ENCODE measurements at places on chromosomes 1 and 21.

GRCh38 chr1:12479311-12479710, 138.7 kb downstream of the DHRS3 start:
- DNase-seq, result no peak

DNA sequence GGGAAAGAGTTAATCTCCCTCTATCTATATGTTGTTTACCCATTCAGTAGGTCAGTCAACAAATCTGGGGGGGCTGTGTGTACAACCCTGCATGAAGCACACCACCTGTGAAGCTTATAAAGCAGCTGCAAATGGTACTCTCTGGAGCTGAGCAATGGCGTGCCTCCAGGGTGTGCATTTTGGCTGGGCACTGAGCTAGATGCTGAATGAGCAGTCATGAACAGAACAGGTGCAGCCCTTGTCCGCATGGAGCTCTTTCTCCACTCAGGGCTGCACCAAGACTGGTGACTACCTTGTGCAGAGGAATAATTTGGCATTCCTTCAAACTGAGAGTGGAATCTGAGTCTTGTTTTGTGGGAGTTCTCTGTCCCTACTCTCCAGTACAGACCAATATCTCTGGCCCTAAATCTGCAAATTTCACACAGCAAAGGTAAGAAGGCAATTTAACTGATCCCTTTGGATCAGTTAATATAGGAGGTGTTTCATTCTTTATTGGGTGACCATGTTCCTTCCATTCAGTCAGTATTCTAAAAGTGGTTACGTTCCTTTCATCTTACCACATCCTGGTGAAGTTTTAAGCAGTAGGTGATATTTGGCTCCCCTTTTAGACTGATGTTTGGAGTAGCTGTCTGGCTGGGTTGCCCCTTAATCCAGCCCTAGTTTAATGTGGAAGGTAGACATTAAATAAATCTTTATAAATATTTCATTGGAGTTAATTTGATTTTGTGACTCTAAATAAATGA, 76.0 kb downstream of the GPR88 start:
- no peak for DNase-seq

DNA sequence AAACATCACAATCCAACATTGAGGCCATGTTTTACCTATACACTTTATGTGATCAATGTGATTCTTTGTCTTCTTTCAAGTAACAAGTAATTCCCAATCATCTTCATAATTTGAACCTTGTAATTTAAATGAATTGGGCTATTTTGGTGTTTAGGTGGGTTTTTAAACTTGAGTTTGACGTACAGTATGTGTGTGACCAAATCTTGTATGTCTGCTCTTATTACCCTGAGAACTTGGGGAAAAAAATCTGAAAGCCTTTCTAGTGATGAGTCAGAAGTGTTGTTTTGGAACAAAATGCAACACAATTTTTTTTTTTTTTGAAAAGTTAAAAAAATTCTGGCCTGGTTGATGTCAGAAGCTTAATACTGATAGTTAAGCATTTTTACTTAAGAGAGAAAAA, 68.5 kb downstream of the HHAT start:
- no peak for DNase-seq

DNA sequence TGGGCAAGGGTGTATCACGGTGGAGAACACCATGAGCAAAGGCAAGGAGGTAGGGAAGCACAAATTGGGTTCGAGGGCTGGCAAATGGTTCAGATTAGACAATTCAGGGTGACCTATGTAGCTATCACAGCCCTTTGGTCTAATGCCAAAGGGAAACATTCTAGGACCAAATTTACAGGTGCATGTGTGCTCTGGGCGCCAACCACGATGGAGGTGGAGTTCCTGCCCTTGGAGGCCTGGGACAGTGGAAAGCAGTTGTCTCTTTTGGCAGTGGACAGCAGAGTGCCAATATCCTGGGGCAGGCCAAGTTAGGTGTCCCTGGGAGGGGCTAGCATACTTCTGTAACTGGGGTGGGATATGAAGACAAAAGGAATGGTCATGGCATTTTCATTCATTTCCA, 40.1 kb downstream of the IGFN1 start:
- DNase-seq, result no peak

DNA sequence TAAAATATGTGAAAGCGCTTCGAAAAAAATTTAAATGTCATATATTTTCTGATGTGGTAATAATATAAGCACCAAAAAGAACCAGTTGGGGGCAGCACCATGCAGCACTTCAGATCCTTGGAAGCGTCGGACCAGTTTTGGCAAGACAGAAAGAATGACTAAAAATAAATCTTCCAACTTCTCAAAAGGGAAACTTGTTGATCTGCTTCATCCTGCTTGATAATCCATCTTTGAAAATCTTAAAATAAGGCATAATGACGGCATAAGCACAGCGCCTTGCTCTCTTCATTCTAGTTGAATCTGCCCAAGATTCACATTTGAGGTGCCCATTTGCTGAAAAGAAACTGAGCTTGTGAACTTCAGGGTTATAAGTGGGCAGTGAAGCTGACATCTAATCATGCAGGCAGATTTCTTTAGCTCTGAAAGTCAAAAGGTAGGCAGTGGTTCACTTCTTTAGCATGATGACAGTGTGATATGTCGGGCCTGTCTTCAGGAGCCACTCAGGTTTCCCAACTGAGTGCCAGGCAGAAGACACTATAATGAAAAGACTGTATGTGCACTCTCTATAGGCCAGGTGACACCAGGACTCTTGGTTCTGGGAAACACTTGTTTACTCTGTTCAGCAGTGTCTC, 19.8 kb upstream of the MUTYH start:
- peak; percentile 69 for DNase-seq

GRCh38 chr1:245270972-245271371, 116.2 kb downstream of the KIF26B start:
- no peak for DNase-seq

DNA sequence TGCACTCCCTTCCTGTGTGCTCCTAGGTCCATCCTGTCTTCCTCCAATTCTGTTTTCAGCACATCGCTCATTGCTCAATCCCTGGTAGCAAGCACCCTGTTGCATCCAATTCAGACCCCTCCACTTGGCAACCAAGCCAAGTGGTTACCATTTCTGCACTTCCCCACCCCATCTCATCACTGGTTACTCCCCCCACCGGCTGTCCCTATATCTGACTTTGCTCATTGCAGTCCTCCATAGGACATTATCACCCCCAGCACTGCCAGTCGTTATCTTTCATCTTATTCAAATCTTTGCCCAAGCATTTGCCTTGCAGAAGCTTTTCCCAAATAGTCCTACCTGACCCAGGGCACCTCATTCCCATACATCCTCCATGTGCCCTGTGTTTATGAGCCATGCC, 2.1 kb upstream of the TMEM9 start:
- DNase-seq, result no peak

DNA sequence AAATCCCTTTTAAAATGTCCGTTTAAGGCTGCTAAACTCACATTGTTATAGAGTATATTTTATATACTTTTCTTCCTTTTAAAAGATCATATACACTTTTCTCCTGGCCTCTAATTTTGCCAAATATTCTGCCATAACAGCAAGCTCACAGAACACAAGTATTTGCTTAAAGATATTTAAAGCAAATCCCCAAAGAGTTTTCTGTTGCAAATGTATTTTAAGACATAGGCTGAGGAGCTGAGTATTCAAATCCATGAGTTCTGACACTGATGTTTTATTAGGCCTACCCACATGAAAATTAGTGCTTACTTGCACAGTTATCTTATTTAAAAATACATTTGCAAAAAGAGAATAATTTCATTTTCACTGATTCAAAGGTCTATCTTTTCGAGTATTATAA, 1.7 kb upstream of the PTPRC start:
- no peak for DNase-seq

- no peak for DNase-seq
Measured at GRCh38 chr1:197424380-197424779, 156.3 kb downstream of the CRB1 start.

DNA sequence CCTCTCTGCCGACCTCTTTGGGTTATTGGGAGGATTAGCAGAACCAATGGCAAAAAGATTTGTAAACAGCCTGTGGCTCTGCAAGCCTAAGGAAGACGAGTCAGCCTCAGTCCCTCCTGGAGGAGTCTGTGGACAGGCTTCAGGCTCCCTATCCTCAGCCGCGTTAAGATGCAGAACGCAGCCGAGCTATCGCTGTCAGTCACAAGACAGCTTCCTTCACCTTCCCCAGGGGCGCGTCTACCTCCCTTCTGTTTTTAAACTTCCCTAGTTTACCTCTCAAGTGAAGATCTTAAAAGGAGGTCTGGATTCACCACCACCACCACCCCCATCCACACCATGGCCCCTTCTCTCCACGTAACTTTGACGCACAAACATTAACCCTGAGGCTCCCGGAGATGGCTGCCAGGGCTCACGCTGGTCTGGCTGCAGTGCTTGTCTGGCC, 738 bp downstream of the CAMK1G start:
- no peak for DNase-seq

- no peak for DNase-seq
Measured at GRCh38 chr1:65992165-65992821, 199.6 kb downstream of the PDE4B start.

DNA sequence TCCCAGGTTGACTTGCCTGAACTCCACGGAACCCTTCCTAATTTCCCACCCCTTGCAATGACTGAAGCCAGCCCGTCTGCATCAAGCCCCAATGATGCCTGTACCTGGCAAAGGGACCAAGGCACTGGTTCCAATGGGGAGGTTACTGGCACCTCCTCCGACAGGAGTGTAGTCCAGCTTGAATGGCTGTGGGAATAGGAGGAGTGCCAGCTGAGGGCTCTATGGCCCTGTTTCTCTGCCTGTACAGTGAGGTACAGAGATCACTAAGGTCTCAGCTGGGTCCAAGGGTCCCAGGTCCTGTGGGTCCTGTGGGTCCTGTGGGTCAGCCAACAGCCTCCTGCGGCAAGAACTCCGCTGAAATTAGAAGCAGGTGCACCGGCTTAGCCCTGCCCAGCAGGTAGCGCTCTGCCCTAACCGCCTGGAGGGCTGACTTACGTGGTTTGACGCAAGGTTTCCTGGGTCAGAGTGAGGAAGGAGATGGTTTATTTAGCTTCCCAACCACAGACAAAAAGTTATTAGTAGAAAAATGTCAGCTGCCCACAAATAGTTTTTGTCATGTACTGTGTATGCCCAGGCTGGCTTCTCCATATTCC, 9.9 kb upstream of the SPRR4 start:
- no peak for DNase-seq

GRCh38 chr1:36561361-36561724, 78.6 kb upstream of the CSF3R start:
- DNase-seq, result no peak

- no peak for DNase-seq
Measured at GRCh38 chr21:32392299-32392879, 423 bp downstream of the URB1 start.
